ENCODE measurements at places on chromosomes 5 and 9.

GRCh38 chr5:18095061-18095460 is 460.8 kb downstream of the TAF11L14 start:
- no peak for DNase-seq

GRCh38 chr9:469672-470551 is 255.2 kb downstream of the DOCK8 start:
- peak; percentile 85 for DNase-seq

GRCh38 chr5:40389591-40389990 is 290.1 kb upstream of the PTGER4 start:
- DNase-seq = no peak

GRCh38 chr9:72006501-72006900 is 53.9 kb downstream of the C9orf57 start:
- no peak for DNase-seq
